ENCODE measurements at places on chromosomes 6 and 20.

- DNase-seq, result no peak
Measured at GRCh38 chr6:118284736-118285360, 263.2 kb upstream of the PLN start.

GRCh38 chr6:89257781-89258180 lies 40.6 kb upstream of the GABRR1 start:
- no peak for DNase-seq

GRCh38 chr20:64219202-64219601 lies 36.3 kb upstream of the PCMTD2 start:
- DNase-seq, result no peak

- no peak for DNase-seq
Measured at GRCh38 chr20:35866418-35867202, 87.7 kb downstream of the SCAND1 start.

- no peak for DNase-seq
Measured at GRCh38 chr6:41706876-41707564, 28.4 kb downstream of the TFEB start.

- DNase-seq, result no peak
Measured at GRCh38 chr20:34017610-34018009, 23.9 kb downstream of the RALY start.

DNA sequence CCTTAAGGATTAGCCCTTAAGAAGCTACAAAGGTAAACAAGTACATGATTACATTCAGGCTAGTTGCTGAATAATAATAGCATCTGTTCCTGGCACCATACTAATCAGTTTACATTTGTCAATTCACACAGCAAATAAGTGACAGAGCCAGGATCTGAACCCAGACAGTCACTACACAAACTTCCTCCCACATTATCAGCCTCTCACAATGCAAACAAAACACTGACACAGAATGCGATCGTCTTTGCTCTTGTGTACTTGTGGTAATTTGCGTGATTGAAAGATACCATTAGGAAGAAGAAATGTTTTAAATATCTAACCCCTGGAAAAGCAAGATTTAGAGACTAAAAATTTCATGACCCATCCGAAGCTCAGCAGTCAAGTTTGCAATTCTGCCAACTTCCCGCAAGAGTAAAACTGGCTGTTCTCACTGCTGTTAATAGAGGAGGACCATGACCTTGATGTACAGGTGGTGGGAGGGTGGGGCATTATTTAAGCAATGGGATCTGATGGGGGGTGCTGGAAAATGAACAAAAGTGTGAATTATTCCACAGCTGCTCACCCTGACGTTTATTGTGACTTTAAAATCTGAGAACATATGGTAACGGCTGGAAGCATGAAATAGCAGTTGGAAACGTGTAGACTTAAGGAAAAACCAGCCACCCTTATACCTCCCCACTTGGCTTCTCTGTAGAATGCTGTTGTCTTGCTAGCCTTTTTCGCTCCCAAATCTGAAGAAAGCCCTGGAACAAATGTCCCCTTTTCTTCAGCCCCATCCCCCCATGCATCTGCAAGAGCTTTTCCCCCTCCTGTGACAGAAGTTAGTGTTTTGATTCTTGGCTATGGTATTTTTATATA lies 95.3 kb upstream of the ARMC2 start:
- no peak for DNase-seq

DNA sequence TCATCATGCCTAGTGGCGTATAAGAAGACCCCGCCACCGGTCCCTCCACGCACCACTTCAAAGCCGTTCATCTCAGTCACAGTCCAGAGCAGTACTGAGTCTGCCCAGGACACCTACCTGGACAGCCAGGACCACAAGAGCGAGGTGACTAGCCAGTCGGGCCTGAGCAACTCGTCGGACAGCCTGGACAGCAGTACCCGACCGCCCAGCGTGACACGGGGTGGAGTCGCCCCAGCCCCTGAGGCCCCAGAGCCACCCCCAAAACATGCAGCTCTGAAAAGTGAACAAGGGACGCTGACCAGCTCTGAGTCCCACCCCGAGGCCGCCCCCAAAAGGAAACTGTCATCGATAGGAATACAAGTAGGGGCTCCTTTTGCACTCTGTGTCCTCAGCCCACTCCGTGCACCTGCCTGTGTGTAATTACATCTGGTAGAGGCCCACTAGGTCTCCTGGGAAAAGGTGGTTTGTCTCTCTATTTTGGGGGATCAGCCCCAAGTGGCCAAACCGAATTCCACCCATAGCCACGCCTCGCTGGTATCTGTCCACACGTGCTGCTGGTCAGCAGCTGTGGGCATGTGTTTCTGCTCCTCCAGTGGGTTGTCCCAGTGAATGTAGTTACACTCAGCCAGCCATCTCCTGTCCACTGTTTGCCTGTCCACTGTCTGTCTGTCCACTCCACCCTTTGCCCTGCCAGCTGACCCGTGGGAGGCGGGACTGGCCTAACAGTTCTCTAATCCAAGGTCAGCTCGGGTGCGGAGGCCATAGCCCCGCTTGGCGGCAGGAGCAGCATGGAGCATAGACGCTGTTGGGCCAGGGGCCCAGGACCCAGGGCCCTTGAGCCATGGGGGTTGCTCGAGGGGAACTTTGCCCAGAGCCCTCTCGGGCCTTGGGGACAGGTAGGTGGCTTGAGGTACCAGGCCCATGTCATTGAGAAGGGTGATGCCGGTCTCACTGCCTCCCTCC lies 44.3 kb upstream of the MYL9 start:
- no peak for DNase-seq

GRCh38 chr6:45421709-45422502 lies 44.2 kb upstream of the SUPT3H start:
- no peak for DNase-seq

DNA sequence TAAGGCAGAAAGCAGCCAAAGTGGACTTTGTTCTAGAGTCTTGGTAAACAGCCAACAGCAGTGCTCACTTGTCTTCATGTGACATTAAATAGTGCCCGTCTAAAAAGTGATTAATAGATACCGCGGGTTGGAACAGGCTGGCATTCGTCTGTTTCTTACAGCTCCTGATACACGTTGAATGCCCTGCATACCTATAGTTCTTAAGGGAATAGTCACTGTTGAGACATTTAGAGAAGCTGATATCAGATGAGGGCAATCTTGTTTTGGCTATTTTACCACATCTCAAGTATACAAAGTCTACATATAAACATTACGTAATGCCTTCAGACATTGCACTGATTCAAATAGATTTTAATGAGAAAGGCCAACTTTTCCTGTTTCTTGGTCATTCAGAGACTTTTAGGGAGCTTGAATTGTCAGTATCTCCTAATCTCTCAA lies 374.9 kb upstream of the FLRT3 start:
- DNase-seq, result no peak

DNA sequence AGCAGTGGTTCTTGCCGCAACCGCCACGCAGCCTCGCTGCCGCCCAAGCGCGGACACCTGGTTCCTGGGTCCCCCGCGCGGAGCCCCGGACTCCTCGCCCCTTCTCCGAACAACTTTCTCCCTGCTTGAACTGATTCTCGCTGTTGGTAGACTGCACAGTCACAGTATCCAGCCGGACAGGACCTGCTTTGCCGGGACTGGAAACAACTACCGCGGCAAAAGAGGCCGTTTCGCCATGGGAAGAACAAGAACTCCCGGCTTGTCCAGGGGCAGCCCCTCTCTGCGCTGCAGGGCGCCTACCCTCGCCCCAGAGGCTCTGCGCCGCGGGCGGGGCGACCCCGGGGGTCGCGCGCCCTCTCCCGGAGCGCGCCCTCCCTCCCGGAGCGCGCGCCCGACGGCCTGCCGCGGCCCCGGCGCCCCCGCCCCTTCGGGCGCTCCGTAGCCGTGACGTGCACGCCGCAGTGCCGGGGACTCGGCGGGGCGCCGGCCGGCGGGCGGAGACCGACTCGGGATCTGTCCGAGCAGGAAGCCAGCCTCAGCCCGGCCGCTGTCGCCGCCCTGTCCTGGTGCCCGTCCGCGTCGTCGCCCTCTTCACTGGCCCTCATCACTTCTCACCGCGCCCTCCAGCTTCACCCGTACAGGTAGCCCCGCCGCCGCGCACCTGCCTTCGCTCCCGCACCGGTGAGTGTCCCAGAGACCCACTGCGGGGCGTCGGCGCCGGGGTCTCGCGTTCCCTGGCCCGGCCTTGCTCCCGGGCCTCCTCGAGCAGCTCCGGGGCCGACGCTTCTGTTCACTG lies at the start of gene MYO6:
TSS of gene MYO6 (plus strand) at position 497 of the 796 bp plus-strand sequence. CDS start 68,309 bp downstream, outside the sequence.
- DNase-seq, result no peak

GRCh38 chr20:33062825-33063149 lies 9.1 kb downstream of the BPIFB3 start:
- DNase-seq, result no peak

DNA sequence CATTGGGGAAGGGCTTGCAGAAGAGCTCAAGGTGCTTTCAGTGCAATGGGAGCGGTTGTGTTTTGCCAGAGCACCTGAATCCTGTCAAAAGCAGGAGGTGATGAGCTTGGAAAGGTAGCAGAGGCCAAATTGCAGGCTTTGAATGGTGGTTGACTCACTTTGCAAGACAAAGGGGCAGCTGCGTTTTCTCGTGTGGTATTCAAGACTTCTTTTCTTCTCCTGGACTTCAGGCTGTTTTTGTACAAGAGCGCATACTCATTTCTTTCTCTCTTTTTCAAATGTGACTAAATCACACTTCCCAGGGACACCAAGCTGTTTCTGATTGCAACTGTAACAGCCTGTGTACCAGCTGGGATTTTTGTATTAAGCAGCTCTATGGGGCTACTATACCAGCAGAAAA lies 32.3 kb downstream of the GHRH start:
- DNase-seq, result no peak

DNA sequence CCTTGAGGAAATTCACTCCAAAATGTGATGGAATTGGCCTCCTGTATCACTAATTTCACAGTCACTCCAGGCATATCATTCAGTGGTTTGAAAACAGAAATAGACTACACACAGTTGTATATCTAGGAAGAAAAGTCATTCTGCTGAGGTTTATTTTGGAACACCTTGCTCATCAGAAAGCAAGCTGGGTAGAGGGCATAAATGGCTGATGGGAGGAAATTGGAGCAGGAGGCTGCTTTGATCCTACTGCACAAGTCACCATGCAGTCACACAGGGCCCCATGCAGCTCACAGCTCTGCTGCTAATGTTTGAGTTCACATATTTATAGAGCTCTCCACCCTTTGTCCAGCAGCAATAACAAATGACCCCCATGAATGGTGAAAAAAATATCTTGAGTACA lies 12.3 kb downstream of the NHLRC1 start:
- DNase-seq, result no peak

GRCh38 chr20:2212456-2213015 lies 83.3 kb upstream of the TGM3 start:
- DNase-seq, result no peak

DNA sequence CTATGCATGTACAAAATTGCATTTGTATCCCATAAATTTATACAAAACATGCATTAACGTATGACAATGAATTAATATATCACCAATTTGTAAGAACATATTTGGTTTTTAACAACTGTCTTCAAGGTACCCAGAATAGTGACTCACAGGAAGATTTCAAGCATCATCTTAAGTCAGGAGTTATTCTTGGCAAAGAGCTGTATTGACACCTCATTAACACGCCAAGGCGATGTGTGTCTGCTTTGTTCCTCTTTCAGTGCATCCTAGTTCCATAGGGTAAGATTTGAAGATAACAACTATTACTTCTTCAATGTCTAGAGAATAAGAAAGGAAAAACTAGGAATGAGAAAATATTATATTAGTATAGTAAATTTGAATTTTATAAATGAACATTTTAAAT lies 35.8 kb upstream of the TPD52L1 start:
- no peak for DNase-seq

DNA sequence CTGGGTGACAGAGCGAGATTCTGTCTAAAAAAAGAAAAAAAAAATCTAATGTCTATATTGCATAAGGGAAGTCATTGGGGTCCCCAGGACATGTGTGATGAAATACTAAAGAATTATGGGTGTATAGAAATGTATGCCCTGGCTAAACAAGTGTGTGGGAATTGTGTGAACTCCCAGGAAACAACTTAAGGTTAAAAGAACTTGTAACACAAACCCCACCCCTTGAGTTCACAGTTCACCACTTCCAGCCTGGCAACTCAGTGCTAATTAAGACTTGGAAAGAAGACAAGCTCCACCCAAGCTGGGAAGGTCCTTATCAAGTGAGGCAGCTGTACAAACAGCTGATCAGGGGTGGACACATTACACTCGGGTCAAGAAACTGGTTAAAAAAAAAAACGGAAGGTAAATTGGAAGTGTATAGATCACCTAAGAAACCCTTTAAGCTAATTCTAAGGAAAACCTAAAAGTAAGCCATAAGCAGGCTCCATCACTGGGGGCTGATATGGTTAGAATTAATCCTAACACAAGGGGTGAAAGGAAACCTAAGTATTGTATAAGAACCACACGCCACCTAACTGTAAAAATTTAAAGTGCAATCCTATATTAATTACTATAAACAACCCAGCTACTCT lies 25.2 kb downstream of the HLA-A start:
- DNase-seq, result no peak

DNA sequence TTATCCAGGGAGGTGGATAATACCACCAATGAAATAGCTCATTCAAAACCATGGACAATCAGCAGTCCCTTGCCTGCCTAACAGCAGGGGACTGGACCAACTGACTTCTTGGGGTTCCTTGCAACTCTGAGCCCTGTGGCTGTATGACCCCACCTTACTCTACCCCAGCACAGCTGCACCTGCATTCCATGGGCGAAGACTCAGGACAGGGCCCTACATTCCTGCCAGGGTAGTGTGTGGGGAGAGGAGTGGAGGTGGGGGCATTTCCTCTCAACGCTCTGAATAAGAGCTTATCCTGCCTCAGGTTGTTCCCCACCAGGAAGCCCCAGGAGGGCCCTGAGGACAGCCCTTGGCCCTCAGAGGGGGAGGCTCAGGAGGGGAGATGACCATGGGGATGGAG lies 30.8 kb upstream of the HMGA1 start:
- no peak for DNase-seq

DNA sequence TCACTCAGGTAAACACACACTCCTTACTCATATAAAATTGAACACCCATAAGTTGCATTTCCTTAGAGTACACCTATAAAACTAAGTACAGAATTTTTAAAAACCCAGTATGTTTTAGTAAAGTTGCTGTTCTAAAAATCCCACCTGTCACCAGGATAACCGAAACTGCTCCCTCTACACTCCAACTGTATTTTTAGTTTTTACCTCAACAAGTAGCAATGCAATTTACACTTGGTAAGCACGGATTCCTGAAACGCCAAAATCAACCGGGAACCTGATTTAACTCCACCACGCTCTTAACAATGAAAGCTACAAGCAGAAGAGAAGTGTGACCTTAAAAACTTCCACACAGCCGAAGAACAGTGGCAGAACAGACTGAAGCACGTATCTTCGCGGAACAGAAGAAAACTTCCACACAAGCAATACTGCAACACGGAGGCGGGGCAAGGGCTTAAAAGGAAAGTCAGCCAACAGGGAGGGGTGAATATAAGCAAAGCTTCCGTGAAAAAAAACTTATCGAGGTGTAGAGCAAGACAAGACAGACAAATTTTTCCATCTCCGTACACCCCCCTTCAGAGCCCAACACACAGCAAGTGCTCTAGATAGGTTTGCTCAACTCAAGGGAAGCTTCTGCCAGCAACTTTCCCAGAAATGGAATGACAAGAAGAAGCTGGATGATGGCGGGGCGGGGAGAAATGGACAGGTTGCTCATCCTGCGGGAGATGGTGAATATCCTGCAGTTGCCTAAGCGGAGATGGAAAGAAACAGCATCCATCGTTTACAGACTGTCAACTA lies 1.4 kb downstream of the STAU1 start:
- peak; percentile 53 for DNase-seq

Data from GM12864 (cell line).